ENCODE measurements at places on chromosomes 5 and 9.

- DNase-seq, result no peak
Observed at GRCh38 chr9:125409217-125409636, 147.6 kb downstream of the GAPVD1 start.

DNA sequence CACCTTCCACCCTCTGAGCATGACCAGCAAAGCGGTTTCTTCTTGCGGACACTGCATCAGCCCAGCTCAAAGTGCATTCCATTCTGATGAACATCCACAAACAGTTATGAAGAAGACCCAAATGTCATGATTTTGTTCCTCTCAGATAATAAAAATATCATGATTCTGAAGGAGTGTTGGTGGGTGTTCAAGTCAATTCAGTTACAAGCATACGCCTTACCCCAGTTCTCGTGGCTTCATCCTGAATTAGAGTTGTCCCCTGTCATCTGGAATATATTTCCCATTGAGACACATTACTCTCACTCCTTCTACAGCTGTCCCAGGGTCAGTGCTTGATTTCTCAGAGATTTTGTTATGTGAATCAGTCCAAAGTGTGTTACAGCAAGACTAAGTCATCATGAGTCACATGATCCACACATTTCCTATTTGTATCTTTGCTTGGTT is 325.4 kb downstream of the RFX3 start:
- H3K4me1 ChIP-seq, result no peaks in the 10 kb centered on the region
- H3K27me3 ChIP-seq, result peaks cover 21% of the 10 kb centered on the region
- H3K27ac ChIP-seq, result no peak overlapping the region
- H3K4me3 ChIP-seq, result no peak overlapping the region
- no peak for DNase-seq
- no peaks in the 10 kb centered on the region for H3K36me3 ChIP-seq

- H3K27ac ChIP-seq, result no peak overlapping the region
- no peaks in the 10 kb centered on the region for H3K27me3 ChIP-seq
- H3K4me1 ChIP-seq, result peaks cover 2% of the 10 kb centered on the region
- DNase-seq, result no peak
- H3K36me3 ChIP-seq, result peaks cover 13% of the 10 kb centered on the region
- no peak overlapping the region for H3K4me3 ChIP-seq
Observed at GRCh38 chr9:98775831-98776441, 20.4 kb downstream of the ANKS6 start.

- H3K4me3 ChIP-seq, result no peak overlapping the region
- no peak overlapping the region for H3K27ac ChIP-seq
- no peaks in the 10 kb centered on the region for H3K36me3 ChIP-seq
- H3K27me3 ChIP-seq, result peaks cover 35% of the 10 kb centered on the region
- peaks cover 2% of the 10 kb centered on the region for H3K4me1 ChIP-seq
- DNase-seq, result no peak
Observed at GRCh38 chr9:121725008-121725775, 73.8 kb downstream of the DAB2IP start.

DNA sequence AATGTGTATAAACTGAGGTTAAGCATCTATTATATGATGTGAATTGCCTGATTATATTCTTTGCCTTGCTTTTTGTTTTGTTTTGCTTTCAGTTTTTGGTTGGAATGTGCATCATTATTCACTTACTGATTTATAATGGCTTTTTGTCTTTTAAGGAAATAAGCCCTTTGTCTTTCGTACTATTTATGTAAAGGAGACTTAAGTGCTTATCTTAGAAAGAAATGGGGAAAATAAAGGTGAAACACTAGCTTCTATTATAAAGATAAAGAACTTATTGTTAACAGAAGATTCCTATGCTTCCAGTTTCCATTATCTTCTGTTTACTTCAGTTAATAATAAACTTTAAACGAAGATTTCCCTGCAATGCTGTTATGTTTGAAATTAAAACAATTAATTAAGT is 23.3 kb downstream of the COX7C start:
- no peak overlapping the region for H3K27ac ChIP-seq
- peaks cover 7% of the 10 kb centered on the region for H3K36me3 ChIP-seq
- peaks cover 26% of the 10 kb centered on the region for H3K27me3 ChIP-seq
- H3K4me3 ChIP-seq, result no peak overlapping the region
- no peak for DNase-seq
- peaks cover 2% of the 10 kb centered on the region for H3K4me1 ChIP-seq

- no peak overlapping the region for H3K4me3 ChIP-seq
- DNase-seq, result no peak
- H3K36me3 ChIP-seq, result no peaks in the 10 kb centered on the region
Observed at GRCh38 chr9:117344892-117345660, 69.8 kb downstream of the ASTN2 start.

DNA sequence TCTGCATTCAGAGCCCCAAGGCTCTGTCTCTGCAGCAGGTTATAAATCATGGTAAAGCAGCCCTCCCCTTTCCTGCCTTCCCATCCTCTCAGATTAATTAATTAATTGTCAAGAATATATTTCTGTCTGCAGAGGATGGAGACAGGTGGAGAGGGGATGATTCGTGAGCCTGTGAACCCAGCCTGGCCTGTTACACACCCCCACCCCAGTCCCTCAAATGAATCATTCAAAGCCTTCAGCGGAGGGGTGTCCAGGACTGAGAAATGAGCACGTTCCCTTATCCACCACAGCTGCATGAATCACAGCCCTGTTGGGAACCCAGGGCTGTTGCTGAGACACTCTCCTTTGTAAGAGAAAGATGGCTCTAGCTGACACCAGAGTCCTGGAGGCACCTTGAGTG is 56.0 kb downstream of the NIPAL4 start:
- H3K36me3 ChIP-seq, result peaks cover 9% of the 10 kb centered on the region
- no peaks in the 10 kb centered on the region for H3K27me3 ChIP-seq
- H3K4me3 ChIP-seq, result no peak overlapping the region
- H3K4me1 ChIP-seq, result peaks cover 31% of the 10 kb centered on the region

DNA sequence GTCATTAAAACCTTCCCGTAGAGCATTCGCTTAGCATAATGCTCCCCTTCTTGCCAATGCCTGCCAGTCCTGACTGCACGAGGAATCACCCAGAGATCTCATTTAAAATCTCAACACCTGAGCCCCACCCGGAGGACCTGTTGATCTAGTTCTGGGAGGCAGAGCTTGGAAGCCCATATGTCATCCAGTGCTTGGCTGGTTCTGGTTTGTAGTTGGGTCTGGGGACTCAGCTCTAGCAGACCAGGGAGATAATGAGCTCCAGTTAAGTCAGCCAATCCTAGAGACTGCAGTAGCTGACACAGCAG is 131.8 kb upstream of the DAP start:
- no peaks in the 10 kb centered on the region for H3K36me3 ChIP-seq
- no peak overlapping the region for H3K27ac ChIP-seq
- H3K4me3 ChIP-seq, result no peak overlapping the region
- H3K4me1 ChIP-seq, result peaks cover 4% of the 10 kb centered on the region
- H3K27me3 ChIP-seq, result peaks cover 6% of the 10 kb centered on the region
- DNase-seq, result no peak

GRCh38 chr9:137816531-137817235 is 60.9 kb upstream of the CACNA1B start:
- H3K36me3 ChIP-seq, result peaks cover 7% of the 10 kb centered on the region
- peaks cover 3% of the 10 kb centered on the region for H3K4me1 ChIP-seq
- no peak overlapping the region for H3K27ac ChIP-seq
- H3K27me3 ChIP-seq, result no peaks in the 10 kb centered on the region
- H3K4me3 ChIP-seq, result no peak overlapping the region

DNA sequence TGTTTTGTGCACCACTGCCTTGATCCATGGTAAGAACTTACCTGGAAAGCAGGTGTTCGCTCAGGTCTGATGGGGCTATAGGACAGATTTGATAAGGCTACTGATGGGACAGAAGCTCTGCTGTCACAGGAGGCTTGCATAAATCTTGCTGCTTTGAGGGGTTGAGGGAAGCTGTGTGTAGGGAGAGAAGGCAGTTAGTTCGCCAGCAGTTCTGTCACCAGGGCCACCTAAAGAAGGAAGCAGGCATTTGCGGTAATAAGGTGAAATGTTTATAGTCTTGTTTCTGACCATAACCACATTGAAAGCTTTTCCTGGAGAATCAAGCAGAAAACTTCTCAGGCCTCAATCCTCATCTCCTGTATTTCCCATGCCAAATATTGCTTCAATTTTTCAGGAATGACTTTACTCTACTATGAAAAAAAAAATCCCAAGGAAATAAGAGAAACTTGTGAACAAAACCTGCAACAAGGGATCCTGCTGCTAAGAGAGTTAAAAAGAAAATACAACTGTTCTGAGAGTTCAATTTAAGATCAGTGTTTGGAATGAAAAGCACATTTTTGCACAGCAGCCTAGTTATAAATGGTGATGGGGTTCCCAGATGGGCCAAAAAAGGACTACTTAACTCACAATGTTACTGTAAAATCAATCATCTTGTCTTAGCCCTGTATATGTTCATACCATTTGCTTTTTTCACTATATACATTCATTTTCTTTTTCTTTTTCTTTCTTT is 122.0 kb upstream of the RANBP3L start:
- no peak for DNase-seq
- H3K27ac ChIP-seq, result peak overlapping the region; percentile 24
- no peaks in the 10 kb centered on the region for H3K27me3 ChIP-seq
- peak overlapping the region; percentile 25 for H3K4me3 ChIP-seq

DNA sequence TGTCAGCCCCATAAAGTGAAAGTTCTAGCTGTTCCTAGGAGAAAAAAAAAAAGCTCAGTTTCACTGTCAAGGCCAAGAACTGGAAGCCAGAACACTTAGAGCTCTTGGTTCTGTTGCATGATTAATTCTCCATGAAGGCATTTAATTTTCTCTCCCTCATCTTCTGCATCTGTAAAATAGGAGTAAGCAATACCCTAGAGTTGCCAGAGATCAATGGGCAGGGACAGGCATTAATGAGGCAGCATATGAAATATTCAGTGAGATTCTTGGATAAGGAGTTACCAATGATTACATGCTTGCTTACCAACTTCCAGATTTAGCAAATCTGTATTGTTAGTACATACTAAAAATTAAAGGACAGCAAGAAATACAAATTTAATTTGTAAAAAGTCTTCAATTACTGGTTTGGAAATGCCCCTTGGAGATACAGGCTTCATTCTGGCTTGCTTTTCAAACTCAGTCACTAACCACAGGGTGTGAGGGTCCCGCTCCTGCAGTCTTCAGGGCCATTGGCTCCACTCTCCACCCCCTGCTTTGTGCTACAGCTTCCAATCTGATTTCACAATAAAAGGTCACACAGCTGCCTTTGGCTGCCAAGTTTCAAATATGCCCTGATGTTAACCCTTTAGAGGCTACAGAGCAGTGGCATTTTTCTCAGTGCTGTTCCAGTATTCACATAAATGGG is 624.6 kb downstream of the BNC2 start:
- H3K4me3 ChIP-seq, result no peak overlapping the region
- DNase-seq, result no peak
- no peaks in the 10 kb centered on the region for H3K4me1 ChIP-seq
- no peaks in the 10 kb centered on the region for H3K27me3 ChIP-seq
- no peak overlapping the region for H3K27ac ChIP-seq
- no peaks in the 10 kb centered on the region for H3K36me3 ChIP-seq

DNA sequence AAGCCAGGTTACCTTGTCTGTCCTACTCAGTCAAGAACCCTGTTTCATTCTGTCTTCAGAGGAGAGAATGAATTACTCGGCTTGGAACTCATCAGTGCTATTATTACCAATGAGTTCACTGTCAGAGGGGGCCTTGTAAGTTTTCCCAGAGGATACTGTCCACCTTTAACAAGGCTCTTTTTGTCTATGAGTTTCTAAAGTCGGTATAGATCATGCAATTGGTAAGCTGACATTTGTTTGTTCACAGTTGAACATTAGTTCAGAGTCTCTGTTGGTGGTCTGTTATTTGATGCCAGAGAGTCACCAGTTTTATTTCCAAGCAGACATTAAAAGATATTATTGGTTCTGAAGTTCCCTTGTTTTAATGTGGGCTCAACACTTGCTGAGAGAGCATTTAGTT is 58.1 kb upstream of the DHFR start:
- no peaks in the 10 kb centered on the region for H3K36me3 ChIP-seq
- no peak overlapping the region for H3K4me3 ChIP-seq
- H3K27me3 ChIP-seq, result no peaks in the 10 kb centered on the region
- H3K4me1 ChIP-seq, result peaks cover 19% of the 10 kb centered on the region
- H3K27ac ChIP-seq, result peak overlapping the region; percentile 60

GRCh38 chr9:108108852-108109448 is 619.4 kb upstream of the KLF4 start:
- no peaks in the 10 kb centered on the region for H3K36me3 ChIP-seq
- no peak overlapping the region for H3K27ac ChIP-seq
- H3K27me3 ChIP-seq, result no peaks in the 10 kb centered on the region
- H3K4me1 ChIP-seq, result no peaks in the 10 kb centered on the region

DNA sequence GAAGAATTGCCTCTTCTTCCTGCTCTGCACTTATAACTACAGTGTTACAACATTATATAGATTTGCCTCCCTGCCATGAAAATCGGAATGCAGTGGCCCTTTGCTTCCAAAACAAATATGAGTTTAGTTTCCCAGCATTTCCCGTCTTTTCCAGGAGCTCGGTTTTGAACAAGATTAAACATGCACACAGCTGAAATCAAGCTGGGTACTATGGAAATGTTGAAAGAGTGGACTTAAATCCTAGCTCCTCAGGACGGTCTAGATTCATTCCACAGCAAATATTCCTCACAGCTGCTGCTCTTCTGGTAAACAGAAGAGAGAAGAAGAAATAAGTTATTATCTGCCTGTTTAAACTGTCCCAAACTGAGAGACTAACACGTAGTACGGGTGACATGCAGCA is 161.4 kb downstream of the PIK3R1 start:
- H3K36me3 ChIP-seq, result peaks cover 3% of the 10 kb centered on the region
- H3K27ac ChIP-seq, result no peak overlapping the region
- peaks cover 28% of the 10 kb centered on the region for H3K4me1 ChIP-seq
- H3K27me3 ChIP-seq, result no peaks in the 10 kb centered on the region
- DNase-seq, result no peak
- no peak overlapping the region for H3K4me3 ChIP-seq

DNA sequence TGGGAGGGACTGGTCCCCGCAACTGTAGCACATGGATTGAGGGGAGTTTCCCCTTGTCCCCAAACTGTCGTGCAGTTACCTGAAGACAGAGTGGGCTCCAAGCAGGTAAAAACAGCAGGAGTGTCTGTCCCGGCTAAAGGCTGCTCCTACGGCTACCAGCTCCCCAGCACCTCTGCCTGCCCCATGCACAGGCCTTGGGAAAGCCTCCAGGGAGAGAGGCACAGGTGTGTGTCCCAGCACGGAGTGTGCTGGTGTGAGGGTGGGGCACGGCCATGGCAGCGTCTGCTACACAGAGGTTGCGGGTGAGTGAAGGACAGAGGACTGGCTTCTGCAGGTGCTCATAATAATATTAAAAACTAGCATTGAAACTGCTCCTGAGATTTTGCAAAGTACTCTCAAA is 30.4 kb downstream of the STC2 start:
- H3K4me1 ChIP-seq, result peaks cover 19% of the 10 kb centered on the region
- H3K27me3 ChIP-seq, result peaks cover 54% of the 10 kb centered on the region
- no peak overlapping the region for H3K4me3 ChIP-seq
- no peaks in the 10 kb centered on the region for H3K36me3 ChIP-seq
- no peak overlapping the region for H3K27ac ChIP-seq

DNA sequence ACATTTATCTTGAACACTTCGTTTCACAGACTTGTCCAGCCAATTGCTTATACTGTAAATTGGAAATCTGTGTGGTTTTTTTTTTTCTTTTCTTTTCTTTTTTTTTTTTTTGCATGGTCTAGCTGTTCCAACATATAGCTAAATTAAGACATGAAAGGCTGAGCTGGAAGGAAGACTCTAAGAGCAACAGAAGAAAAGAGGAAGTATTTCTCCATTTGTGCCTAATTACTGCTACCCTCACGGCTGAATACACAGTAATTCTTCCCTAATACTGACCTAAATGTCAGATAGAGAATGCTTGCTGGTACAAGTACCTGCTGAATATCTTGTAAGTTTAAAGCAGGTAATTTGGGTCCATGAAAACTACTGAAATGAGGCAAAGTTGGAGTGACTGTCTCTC is 11.0 kb upstream of the HAPLN1 start:
- H3K27me3 ChIP-seq, result peaks cover 9% of the 10 kb centered on the region
- H3K4me1 ChIP-seq, result no peaks in the 10 kb centered on the region
- H3K4me3 ChIP-seq, result no peak overlapping the region
- H3K36me3 ChIP-seq, result no peaks in the 10 kb centered on the region
- no peak overlapping the region for H3K27ac ChIP-seq
- no peak for DNase-seq

All from T-helper 17 cell (primary cell).